ENCODE measurements at places on chromosomes 16 and 17.

DNA sequence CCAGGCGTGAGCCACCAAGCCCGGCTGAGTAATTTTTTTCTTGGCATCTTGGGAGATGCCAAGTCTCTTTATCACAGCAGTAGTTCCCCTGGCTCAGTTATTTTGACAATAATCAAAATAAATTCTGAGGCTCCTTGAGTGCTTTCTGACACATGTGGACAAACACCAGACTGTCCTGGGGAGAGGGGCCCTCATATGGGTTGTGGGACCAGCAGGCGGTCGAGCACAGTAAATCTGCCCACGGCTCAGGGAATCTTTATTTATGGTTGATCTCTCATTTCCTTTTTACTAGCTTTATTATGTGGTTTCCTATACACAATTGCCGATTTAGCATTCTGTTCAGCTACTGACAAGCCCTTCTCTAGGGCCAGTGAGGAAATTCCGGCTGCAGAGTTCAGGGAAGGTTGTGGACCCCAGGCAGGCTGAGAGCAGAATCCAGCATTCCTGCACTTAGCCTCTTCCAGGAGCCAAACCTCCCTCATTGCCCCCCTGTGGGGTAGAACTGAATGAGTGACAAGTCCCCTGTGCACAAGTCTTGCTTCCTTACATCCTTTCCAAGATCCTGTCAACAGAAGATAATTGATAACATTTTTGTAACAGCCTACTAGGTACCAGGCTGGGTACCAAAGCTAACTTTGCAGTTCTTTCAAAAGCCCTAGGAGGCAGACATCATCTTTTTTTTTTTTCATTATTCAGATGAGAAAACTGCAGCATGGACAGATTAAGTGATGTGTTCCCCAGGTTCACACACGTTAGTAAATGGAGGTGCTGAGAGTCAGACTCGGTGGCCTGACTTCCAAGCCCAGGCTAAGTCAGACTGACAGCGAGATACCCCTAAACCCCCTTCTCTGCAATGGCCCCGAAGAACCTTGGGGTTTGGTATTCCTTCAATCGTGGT, 40.2 kb downstream of the HS3ST3B1 start:
- DNase-seq: no peak

DNA sequence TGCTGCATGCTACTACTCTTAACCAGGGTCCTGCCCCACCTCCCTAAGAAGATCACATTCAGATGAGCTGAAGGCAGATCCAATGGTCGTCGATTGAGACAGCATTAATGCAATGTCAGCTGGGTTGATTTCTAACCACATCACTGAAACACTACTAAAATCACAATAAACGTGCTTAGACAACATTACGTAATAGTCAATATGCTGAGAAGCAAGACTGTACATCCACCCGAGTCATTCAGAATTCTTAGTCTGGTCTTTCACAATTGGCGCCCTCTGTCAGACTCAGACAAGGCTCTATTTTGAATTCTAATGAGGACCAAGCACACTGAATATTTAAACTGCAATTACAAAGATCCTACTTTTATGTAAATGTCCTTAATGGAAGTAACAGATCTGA, 205.2 kb downstream of the STX8 start:
- no peak for DNase-seq

- DNase-seq: no peak
These were observed 53.3 kb downstream of the GNAO1 start for GRCh38 chr16:56244612-56245011.

GRCh38 chr16:3673201-3673600, 18.7 kb downstream of the DNASE1 start:
- no peak for DNase-seq

DNA sequence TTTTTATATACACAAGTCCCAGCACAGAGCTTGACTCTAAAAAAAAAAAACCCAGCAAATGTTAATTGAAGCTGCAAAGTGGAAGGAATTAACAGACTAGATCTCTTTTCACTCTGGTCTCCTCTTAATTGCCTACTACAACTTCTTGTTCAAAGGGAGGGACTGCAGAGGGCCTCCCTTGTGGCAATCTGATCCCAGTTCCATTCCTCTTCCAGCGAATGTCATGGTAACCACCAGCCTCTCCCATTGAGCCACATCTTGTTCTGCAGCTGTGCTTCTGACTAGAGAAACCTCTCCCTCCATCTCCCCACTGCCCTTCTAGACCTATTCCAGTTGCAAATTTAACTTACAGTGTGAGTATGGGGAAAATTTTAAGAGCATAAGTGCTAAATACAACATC, 5.9 kb downstream of the SUPT6H start:
- no peak for DNase-seq

GRCh38 chr16:19116711-19117449, 3.1 kb downstream of the ITPRIPL2 start:
- DNase-seq: no peak

DNA sequence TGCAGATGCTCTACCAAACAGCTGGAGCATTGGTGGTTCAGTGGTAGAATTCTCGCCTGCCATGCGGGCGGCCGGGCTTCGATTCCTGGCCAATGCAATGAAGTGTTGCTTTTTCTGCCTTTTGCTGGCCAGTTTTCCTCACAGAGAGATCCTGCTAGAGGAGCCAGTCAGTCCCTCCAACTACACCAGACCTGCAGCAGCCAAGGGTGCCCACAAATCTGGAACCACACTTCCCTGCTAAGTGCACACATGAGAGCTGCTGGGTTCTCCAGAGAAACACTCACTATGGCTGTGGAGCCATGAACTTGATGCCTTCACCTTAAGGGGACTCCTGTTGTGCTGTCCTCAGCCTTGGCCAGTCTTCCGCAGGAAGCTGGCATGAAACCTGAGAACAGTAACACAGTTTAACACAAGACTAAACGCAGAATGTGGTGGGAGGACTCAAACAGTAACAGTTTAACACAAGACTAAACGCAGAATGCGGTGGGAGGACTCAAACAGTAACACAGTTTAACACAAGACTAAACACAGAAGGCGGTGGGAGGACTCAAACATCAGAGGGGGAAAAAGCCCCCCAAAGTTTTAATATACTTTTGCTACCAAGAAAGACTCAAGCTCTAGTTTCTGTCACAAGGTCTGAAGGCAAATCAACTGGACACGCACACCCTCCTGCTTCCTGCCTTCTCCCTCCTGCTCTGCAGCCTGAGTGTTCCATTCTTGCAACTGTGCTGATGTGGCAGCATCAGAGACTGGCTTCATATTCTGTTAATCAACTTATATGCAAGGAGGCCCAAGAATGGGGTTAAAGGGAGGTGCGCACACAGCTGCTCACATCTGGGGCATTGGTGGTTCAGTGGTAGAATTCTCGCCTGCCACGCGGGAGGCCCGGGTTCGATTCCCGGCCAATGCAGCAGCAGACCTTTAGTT, 12.0 kb downstream of the VAC14 start:
- no peak for DNase-seq

DNA sequence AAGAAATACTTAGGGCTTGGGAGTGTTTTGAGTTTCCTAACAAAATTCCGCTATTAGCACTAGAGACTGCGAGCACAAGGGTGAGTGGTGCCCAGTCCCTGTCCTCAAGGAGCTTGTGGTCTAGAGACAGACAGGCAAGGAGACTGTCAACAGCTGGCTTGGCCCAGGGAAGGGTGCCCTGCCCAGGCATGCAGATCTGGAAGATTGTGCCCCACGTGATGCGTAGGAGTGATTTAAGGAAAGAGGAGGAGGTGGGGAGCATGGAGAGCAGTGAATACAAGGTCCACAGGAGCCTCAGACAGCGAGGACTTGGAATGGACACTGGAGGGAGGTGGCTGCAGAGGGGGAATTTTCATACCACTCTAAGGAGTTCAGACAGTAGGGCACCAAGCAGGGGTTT, 25.0 kb downstream of the SCPEP1 start:
- no peak for DNase-seq

DNA sequence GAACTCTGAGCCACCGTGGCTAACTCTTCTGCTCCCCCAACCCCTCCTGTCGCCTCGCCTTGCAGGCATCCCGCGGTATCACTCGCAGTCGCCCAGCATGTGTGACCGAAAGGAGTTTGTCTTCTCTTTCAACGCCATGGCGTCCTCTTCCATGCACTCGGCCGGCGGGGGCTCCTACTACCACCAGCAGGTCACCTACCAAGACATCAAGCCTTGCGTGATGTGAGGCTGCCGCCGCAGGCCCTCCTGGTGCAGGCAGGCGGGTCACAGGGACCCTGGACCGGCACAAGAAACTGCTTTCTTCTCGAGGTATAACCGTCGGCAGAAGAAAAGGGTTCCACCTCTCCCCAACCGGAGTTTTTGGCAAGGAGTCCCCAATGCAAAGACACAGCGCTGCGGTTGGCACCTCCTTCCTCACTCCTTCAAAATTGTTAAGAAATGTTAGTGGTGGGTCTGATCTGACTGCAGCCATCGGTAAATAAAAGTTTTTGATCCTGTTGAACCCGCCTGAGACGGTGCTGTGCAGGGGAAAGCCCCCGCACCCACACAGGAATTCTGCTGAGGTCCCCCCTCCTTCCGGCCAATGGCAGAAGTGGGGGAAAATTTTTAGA, 2.6 kb downstream of the FOXF1 start:
- no peak for DNase-seq

DNA sequence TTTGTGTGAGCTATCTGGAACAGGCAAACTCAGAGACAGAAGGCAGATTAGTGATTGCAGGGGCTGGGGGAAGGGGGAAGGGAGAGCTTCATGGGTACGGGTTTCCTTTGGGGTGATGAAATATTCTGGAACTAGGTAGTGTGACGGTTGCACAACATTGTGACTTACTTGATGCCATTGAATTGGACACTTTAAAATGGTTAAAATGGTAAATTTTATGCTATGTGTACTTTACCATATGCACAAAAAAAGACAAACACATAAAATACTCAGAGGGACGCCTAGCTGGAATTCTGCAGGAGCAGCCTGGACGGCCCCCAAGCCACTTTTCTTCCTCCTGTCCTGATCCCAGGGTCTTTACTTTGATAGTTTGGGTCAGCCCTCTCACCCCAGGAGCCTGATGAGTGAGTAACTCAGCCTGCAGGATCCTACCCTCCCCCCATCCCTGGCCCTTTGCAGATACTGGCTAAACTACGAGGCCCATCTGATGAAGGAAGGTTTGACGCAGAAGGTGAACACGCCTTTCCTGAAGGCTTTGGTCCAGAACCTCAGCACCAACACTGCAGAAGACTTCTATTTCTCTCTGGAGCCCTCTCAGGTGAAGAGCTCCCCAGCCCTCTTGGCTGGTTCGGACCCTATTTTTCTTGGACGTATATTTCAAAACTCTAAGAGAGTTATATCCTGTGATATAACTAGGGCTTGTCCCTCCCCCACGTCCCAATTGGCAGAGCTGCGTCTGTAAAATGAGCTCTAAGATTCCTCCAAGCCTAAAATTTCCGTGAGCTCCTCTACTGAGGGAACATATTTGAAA, 7.8 kb downstream of the ADGRG3 start:
- DNase-seq: no peak

- no peak for DNase-seq
These were observed 7.5 kb downstream of the AXIN2 start for GRCh38 chr17:65553646-65554552.

DNA sequence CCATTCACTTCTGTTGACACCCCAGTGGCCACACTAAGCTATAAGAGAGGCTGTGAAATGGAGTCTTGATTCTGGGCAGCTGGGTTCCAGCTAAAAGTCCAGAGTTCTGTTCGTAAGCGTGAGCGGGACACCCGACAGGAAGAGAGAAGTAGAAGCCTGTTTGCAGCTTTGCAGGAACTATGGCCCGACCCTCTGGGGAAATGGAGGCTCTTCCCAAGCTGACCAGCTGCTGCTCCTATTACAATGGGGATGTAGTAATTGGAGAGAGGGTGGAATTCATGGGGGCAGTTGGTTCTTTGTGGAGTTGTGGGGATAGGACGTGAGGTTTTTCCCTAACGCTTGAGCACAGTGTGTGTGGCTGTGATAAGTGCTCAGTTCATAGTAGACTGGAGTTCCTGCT, 28.4 kb downstream of the UBALD1 start:
- DNase-seq: no peak

DNA sequence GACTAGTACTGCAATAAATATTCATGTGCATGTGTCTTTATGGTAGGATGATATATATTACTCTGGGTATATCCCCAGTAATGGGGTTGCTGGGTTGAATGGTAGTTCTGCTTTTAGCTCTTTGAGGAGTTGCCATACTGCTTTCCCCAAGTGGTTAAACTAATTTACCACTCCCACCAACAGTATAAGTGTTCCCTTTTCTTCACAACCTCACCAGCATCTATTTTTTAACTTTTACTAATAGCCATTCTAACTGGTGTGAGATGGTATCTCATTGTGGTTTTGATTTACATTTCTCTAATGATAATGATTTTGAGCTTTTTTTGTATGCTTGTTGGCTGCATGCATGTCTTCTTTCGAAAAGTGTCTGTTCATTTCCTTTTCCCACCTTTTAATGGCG, 32.9 kb downstream of the ITGAM start:
- DNase-seq: no peak

GRCh38 chr16:68722119-68723024, 14.7 kb upstream of the CDH1 start:
- no peak for DNase-seq

All from activated gamma-delta T cell treated with Interleukin-2 at 50 U/mL for 16 hours (primary cell).